Amniotic stem cell (primary cell): ENCODE measurements at places on chromosomes 2 and 18.

GRCh38 chr2:20067992-20068584 is 16.7 kb upstream of the LAPTM4A start:
- peak; percentile 68 for DNase-seq

DNA sequence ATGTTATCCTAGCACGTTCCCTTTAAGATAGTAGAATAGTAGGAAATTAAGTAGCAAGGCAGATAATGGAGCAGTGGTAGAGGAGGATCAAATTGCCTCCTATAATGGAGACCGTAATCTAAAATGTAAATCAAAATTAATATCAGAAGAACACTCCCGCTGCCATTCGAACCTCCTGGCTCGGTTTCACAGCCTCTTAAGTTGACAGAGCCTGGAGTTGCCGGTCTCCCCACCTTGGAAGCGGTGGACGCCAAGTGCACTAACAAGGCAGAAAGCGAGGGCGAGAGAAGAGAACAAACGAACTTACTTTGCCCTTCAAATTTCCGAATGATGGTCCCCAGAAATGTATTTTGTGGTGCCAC is 450 bp downstream of the KCNH7 start:
- DNase-seq, result no peak

- DNase-seq, result no peak
These were observed 10.1 kb downstream of the NTSR2 start for GRCh38 chr2:11659851-11660250.

- no peak for DNase-seq
These were observed 69.2 kb downstream of the TNS1 start for GRCh38 chr2:217933617-217933993.

DNA sequence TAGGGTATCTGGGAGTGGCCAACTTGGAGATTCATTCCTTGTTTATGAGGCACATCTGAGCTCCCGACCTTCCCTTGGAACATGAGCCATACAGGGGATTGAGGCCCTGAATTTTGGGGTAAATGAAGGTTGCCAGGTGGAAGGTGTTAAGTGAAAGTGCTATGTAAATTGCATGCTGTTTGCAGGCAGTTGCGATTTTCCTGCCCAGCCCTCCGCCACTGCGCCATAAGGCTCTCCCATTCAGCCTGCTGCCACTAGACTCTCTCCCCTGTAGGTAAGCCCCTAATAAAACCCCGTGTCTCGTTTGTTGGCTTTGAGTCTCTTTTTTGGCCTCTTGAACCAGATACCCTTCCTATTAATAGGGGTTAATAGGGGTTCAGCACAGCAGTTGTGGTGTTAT is 33.8 kb downstream of the PCARE start:
- DNase-seq, result no peak

- no peak for DNase-seq
These were observed 30.3 kb downstream of the MOGAT1 start for GRCh38 chr2:222701721-222702131.

DNA sequence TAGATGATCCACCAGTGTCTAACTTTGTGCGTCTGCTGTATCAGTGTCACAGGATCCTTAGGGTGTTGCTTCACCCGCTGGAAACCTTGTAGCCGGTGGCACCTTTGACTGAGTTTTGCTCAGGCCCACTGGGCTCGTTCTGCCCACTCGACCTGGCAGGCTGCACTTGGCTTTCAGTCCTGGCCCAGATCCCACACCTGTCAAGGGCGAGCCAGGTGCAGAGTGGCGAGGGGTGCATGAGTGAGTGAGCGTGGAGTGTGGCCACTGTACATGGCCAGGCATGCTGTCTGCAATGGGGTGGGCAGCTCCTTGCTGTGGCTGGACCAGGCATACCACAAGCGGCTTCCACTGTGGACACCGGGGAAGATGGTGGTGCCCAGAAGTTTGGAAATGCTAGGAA is 179.0 kb downstream of the FAM210A start:
- DNase-seq, result no peak

GRCh38 chr2:111667542-111668273 is 216.3 kb downstream of the ANAPC1 start:
- peak; percentile 62 for DNase-seq

- DNase-seq, result no peak
These were observed 37.7 kb downstream of the ZC3H15 start for GRCh38 chr2:186523791-186524190.

GRCh38 chr2:18752667-18753422 is 163.5 kb upstream of the NT5C1B start:
- no peak for DNase-seq

DNA sequence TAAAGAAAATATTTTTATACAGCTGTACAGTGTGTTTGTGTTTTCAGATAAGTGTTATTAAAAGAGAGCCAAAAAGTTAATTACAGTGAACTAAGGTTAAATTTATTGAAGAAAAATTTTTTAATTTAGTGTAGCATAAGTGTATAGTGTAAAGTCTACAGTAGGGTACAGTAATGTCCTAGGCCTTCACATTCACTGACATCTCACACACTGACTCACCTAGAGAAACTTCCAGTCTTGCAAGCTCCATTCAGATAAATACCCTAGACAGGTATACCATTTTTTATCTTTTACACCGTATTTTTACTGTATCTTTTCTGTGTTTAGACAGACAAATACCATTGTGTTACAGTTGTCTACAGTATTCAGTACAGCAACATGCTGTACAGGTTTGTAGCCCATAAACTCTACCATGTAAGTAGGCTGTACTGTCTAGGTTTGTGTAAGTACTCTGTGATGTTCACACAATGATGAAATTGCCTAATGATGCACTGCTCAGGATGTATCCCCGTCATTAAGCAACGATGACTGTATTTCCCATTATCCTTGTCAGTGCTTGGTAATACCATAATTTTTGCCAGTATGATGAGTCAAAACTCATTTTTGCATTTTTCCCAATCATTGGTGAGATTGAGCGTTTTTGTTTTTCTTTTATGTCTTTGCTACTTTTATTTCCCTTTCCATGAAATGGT is 48.2 kb upstream of the B3GNT2 start:
- DNase-seq, result no peak

DNA sequence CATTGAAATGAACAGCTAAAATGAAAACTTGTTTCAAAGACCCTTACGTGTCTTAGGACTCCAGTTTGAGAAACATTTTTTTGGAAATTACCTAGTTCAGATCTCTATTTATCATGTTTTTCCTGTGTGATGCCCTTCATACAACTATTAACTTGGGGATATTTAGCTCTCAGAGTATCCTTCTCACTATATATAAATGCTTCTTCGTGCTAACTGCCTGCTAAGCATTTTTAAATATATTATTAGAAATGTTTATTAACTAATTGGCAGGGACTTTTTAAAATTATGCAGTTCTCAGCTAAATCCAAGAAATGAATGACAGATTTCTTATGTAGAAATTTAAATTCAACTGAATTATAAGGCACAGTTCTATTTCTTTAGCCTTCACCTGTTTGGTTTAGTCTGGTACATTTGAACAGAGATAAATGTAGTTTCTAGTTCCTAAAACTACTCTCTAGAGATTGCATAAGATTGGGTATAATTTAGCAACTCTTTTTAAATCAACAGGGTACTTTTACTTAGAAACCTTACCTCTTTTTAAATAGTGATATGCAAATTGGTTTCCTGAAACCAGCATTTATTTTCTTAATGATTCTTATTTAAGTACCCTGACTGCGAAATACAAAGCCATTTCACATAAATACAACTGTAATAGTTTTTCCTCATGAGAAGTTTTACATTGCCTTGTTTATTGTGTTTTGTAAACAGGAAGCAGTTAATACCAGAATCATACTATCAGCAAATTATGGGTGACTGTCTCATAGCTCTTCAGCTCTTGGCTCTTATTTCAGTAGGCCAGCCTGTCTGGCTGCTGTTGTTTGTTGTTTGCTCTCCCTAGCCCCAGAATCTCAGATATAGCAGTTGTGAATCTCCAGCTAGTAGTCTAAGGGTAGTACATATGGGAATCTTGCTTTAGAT is 140.7 kb downstream of the PTRHD1 start:
- no peak for DNase-seq

- no peak for DNase-seq
These were observed 93.1 kb downstream of the CABLES1 start for GRCh38 chr18:23228102-23229061.

DNA sequence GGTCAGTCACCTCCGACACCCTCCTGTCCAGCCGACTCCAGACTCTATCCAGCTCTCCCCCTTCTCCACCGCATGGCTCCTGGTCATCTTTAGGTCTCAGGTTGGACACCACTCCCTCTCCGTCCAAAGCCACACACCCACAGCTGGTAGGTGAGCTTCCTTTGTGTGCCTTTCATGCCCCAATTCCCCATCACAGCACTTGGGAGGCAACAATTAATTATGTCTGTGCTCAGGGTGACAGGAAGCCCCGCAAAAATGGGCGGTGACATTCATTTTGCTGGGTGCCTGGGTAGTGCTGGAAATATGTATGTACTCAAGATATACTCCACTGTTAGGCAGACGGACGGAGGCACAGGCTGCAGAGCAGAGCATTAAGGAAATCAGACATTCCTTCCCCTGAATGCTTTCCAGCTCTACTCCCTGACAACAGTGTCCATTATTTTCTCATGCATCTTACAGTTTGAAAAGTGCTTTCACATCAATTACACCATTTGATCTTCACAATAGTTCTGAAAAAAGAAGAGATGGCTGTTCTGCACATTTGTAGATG is 13.1 kb downstream of the EPB41L3 start:
- DNase-seq, result no peak

DNA sequence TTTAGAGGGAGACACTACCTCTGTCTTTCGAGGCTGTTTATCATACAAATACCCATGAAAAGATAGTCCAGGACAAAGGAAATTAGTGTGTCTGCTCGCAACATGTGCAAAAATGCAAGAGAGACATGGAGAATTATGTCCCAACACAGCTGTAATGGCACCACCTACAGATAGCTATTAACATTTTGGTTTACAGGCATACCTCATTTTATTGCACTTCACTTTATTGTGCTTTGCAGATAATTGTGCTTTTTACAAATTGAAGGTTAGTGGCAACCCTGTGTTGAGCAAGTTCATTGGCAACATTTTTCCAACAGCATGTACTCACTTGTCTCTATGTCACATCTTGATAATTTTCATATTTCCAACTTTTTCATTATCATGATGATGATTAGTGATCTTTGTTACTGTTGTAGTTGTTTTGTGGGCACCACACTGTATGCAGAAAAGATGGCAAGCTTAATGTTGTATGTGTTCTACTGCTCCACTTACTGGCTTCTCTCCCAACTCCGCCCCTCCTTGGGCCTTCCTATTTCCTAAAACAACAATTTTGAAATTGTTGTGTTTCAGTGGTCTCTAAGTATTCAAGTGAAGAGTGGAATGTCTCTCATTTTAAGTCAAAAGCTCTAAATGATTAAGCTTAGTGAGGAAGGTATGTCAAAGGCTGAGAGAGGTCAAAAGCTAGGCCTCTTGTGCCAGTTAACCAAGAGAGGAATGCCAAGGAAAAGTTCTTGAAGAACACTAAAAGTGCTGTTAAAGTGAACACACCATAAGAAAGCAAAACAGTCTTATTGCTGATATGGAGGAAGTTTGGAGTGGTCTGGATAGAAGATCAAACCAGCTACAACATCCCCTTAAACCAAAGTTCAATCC is 52.0 kb downstream of the ANKRD12 start:
- no peak for DNase-seq
